Eye (tissue), 1 donor: ENCODE measurements at places on chromosomes 1 and 21.

GRCh38 chr1:45960930-45961715, 157.7 kb downstream of the MAST2 start:
- DNase-seq = no peak

DNA sequence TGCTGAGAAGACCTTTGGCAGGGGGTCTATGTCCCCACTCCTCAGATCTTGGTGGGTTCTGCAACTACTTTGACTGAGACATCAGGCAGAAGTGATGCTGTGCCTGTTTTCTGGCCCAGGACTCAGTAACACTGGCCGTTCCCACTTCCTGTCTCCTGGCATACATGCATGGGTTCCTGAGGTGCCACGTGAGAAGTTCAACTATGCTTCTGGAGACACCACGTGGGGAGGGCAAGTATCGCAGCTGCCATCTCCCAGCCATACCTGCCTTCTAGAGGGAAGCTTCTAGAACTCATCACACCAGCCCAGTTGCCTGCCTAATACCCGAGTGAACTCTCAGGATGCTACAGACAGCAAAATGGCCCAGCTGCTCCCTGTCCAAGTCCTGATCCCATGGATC, 65.8 kb downstream of the TRABD2B start:
- DNase-seq = no peak

- DNase-seq = no peak
Observed at GRCh38 chr1:86277936-86278335, 118.2 kb downstream of the ODF2L start.

DNA sequence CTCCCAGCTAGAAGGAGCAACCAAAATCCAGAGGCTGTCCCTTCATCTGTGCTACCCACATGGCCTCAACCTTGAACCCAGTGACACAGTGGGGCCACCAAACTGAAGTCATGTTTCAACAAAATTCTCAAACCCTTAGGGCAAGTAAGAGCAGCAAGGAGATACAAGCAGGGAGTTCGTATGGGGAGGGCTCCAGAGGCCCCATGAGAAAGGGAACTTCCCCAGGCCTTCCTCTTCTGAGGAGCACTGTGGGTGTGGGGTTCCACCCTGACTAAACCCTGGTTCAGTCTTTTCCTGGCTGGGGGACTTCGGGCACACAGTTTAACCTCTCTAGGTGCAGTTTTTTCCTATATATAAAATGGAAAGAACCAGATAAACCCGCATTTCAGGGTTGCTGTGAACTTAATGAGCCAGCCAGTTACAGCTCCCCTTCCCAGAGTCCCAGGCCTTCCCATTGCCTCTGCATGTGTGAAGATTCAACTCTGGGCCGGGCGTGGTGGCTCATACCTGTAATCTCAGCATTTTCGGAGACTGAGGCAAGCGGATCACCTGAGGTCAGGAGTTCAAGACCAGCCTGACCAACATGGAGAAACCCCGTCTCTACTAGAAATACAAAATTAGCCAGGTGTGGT, 8.0 kb upstream of the THEMIS2 start:
- no peak for DNase-seq

DNA sequence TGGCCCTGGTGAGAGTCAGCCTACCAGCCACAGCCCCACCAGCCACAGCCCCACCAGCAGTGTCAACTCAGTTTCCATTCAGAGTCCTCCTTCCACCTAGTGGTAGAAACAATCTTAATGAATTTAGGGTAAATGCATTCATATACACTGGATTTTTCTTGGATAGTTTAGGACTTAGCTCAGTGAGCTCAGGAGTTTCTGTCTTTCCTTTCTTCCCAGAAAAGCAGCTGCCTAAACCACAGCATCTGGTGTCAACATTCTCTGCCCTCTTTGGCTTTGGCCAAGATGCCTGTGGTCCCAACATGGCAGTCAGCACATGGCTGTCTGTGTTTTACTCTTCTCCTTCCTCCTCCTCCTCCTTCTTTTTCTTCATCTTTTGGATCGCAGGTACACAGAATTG, 94.0 kb downstream of the CLIC6 start:
- no peak for DNase-seq

DNA sequence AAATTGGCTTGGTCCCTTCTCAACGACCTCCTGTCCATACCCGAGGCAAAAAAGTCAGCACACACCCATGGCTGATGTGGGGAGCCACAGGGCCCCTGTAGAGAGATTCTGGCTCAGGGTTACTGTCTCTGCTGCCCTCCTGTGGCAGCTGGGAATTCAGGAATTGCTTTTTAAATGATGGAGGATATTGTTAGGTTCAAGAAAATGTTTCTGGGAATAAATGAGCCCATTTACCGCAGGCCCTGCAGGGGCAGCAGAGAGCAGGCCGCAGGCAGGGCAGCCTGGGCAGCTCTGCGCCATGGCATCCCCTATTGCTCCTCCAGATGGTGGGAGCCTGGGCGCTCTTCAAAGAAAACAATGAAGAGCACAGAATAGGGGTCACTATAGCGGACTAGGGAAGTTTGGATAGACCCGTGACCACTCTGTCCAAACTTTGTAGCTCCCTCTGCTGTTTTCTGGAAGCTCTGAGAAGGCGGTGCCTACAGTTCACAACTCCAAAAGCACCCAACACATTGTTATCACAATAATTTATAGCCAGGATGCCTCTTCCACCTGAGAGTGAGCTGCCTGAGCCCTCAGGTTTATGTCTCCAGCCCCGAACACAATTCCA, 201.1 kb downstream of the BACH1 start:
- DNase-seq = no peak

DNA sequence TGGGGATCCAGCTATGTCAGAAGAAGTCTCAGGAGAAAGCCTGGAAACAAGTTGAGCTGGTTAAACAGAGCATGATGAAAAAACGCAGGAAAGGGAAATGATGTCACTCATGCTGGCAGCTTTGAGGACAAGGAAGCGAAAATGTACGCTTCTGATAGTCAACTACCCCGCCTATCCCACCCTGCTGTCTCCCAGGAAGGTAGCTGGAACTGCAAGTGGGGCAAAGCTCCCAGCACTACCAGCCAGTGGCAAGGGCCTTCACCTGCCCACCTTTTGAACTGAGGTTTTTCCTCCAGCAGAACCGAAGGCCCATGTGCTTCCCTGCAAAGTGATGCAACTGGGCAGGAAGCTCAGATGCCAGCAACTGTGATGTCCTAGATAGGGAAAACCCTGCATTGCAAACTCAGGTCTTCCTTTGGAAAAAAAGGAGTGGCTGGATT, 6.3 kb upstream of the IL20 start:
- DNase-seq = no peak

DNA sequence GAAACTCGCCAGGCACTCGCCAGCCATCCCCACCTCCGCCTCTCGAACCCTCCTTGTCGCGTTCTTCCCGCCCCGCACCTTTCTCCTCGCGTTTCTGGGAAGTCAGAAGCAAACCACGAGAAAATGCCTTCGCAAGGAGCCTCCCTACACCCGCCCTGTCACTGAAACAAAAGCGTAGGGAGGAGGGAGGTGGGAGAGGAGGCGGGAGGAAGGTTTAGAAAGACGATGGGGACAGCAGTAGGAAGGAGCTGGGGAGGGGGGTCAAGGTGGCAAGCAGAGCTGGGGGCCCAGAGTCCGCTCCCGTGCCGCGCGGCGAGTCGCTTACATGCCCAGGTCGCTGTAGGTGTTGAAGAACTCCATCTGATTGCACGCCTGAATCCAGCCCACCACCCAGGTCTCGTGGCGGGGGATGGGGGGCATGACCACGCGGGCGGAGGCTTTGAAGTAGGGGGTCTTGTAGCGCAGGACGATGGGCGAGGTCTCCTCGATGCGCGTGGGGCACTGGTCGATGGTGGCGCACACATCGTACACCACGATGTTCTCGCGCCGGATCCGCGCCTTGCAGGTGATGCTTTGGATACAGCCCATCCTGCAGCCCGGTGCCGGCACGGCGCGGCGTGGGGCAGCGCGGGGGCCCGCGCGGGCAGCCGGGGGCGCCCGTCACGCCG, 1.0 kb downstream of the FAM78B start:
- peak; percentile 61 for DNase-seq

GRCh38 chr1:219751870-219752507, 139.1 kb upstream of the ZC3H11B start:
- no peak for DNase-seq

GRCh38 chr1:12618965-12619791, 1.2 kb upstream of the DHRS3 start:
- DNase-seq = peak; percentile 78

DNA sequence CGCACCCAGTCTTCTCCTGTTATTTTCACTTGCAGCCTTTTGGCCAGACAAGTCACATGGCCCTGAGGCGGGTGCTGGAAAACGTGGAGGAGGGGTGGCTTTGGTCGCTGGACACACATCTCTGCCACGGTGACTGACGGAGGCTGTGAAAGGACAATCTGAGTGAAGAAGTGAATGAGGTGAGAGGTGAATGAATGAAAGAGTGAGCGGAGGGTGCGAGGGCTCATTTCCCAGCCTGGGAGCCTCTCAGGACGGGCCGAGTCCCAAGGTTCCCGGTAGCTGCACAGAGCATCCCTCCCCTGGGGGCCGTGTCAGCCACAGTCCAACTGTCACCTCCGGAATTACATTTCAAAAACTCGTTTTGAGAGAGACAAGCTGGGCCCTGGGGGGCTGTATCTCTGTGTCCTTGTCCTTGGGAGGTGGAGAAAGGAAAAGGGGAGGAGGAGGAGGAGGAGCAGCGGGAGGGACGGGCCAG, 89.6 kb downstream of the UBIAD1 start:
- peak; percentile 65 for DNase-seq

DNA sequence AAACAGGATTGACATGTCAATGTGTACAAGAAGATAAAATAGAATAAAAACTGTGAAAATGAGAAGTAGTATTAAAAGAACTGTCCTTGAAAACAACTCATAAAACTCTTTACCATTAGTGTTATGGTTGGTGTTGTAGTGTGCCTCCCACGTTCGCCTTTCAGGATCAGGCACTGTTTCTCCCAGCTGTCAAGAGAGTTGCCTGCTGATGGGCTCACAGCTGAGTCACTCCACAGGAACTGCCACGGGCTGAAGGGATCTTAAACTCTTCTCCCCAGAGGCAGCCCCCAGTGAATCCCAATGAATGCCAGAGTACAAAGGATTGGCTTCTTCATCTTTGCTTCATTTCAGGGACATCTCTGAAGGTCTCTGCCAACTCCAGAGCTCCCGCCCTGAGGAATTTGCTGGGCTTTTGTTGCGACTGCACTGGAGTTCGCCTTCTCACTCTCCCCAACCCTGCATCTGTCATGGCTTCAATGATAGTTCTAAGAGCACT, 119.6 kb downstream of the ADGRL2 start:
- peak; percentile 91 for DNase-seq

GRCh38 chr1:59422921-59423575, 126.2 kb downstream of the FGGY start:
- DNase-seq = no peak

GRCh38 chr1:175853681-175854080, 110.3 kb upstream of the TNR start:
- no peak for DNase-seq

- no peak for DNase-seq
Observed at GRCh38 chr1:22839806-22840205, 129.2 kb downstream of the EPHB2 start.

DNA sequence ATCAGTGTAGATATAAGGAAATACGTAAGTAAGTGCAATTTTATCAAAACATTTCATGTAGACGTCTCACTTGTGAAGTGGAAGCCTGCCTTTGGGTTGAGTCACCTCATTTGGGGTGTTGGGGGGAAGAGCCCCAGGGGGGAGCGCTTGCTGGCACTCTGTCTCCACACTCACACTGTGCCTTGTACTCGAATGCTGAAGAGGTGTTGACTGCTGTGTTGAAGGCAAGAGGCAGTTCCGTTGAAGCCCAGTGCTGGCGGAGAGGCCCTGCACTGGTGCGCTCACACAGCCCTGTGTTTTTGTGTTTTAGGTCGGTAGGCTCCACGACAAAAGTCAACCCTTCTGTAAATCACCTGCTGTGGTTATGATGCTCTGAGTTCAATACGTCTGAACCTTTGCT, 131.9 kb upstream of the COL6A1 start:
- DNase-seq = no peak

- peak; percentile 39 for DNase-seq
Observed at GRCh38 chr1:56056438-56057287, 522.7 kb downstream of the PLPP3 start.

DNA sequence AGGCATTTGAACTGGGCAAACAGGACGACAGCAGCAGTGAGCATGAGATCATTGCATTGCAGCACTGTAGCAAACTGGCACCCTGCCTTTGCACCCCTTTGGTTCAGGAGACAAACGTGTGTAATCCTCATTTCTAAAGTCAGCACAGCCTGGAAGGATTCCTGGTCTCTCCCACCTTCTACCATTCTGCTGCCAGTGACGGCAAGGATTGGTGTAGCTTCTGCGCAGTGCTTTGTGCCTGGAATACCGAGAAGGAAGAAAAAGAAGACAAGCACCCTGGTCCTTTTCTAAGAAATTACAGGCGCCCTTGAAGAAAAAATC, 805.3 kb downstream of the USP25 start:
- DNase-seq = peak; percentile 58

DNA sequence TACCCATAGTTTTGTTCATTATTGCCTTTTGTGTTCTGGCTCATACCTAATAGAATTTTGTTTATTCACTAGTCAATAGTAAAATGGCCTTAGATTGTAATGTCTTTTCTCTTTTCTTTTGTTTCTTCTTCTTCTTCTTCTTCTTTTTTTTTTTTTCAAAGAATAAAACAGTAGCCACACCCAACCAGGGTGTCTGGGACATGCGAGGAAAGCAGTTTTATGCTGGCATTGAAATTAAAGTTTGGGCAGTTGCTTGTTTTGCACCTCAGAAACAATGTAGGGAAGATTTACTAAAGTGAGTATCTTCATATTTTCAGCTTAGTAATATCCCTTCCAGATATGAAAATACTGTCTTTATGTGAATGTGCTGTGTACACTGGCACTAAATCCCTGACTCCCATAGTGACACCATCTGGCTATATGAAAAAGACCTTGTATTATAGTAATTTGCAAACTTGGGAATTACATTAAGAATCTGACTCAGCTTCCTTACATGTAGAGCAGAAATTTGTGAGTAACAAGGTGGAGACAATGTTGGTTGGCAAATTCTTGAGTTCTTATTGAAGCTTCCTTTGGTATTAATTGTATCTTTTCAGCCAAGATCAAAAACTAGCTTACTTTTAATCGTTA, 24.6 kb downstream of the AGO4 start:
- no peak for DNase-seq

GRCh38 chr1:154938604-154939399, 2.3 kb upstream of the PMVK start:
- no peak for DNase-seq

DNA sequence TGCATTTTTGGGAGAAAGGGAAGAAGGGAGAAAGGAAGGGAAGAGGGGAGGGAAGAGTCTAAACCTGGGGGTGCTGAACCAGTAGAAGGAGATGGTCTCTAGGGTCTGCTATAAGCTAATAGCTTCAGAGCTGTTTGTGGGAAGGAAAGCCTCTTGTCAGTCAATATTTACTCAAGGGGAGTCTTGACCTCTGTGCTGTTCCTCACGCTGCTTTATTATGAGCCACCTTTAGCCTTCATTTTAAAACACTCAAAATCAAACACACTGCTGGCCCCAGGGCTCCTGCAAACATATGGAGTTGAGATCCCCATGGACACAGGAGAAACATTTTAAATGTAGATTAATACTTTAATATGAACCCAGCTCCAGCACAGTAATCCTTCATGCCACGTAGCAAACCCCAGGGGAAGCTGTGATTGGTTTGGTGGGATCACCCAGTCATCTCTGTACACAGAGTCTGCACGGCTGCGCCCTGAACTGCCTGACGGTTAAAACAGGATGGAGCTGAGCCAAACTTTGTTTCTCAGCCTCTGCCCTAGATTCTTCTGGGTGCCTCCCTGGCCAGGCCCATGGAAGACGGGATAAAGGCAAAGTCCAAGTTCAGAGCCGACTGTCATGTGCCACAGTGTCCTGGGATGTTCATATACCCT, 40.2 kb upstream of the VWA5B1 start:
- peak; percentile 55 for DNase-seq

GRCh38 chr1:59223989-59224634, 72.8 kb upstream of the FGGY start:
- no peak for DNase-seq

- DNase-seq = no peak
Observed at GRCh38 chr21:25582888-25583287, 24.4 kb downstream of the MRPL39 start.
